ENCODE measurements at places on chromosomes 2 and 18. TPM values are rescaled to one million over a fixed set of nuclear protein-coding genes. Genes with fewer than 3 reads are reported as not detected.

The IL36A gene
- polyA plus RNA-seq = not detected

The OSBPL6 gene
- polyA plus RNA-seq = 7.0 TPM

The TMEM87B gene
- polyA plus RNA-seq = 11.6 TPM

The FAM210A gene
- 29.5 TPM for polyA plus RNA-seq

The VAMP5 gene
- polyA plus RNA-seq = 38.4 TPM

The TEX44 gene
- not detected for polyA plus RNA-seq

GRCh38 chr2:133720429-133720828 lies 152.2 kb upstream of the NCKAP5 start:
- H3K4me1 ChIP-seq = no peaks in the 10 kb centered on the region
- H3K27me3 ChIP-seq = no peaks in the 10 kb centered on the region
- no peaks in the 10 kb centered on the region for H3K36me3 ChIP-seq
- H3K4me3 ChIP-seq = no peak overlapping the region

- no peaks in the 10 kb centered on the region for H3K36me3 ChIP-seq
- H3K27ac ChIP-seq = no peak overlapping the region
- H3K4me1 ChIP-seq = no peaks in the 10 kb centered on the region
- peaks cover 2% of the 10 kb centered on the region for H3K27me3 ChIP-seq
- DNase-seq = no peak
Measured at GRCh38 chr2:134564549-134564948, 154.3 kb downstream of the TMEM163 start.

GRCh38 chr2:198852248-198852647 lies 605.5 kb downstream of the SATB2 start:
- H3K36me3 ChIP-seq = no peaks in the 10 kb centered on the region

DNA sequence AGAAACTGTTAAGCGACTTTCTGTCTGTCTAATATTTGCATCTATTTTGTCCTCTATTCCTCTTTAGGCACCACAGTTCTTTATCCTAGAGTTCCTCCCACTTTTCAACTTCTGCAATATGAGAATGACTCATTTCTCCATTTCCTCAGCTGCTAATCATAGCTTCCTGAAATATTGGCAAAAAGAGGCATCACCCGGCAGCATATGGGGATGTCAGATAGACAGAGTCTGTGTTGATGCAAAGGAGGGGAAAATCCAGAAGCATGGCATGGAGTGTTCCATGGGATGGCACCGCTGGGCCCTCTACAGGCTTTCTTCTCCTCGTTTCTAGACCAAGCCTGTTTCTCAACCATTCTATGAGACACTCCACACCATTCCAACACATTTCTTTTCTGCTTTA lies 93.4 kb downstream of the DOCK10 start:
- no peak overlapping the region for H3K27ac ChIP-seq
- peak; percentile 68 for DNase-seq
- H3K27me3 ChIP-seq = no peaks in the 10 kb centered on the region
- peaks cover 4% of the 10 kb centered on the region for H3K4me1 ChIP-seq
- H3K4me3 ChIP-seq = no peak overlapping the region

DNA sequence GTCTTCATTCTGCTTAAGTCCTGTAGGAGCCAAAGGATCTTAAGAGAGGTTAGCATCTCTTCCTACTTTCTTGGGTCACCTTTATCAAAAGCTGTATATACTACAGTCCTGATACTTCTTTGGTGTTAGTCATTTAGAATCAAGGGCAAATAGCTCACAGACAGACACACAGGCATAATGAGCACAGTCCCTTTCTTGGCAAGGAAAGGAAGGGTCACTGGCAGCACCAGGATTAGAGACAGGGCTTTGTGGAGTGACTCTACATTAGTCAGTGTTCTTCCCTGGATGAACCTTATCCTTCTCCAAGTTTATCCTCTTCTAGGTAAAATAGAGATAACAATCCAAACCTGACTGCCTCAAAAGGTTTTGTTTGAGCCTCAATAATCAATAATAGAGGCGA lies 40.0 kb upstream of the NCKAP5 start:
- DNase-seq = no peak
- H3K36me3 ChIP-seq = no peaks in the 10 kb centered on the region
- no peaks in the 10 kb centered on the region for H3K27me3 ChIP-seq
- no peak overlapping the region for H3K4me3 ChIP-seq

- H3K4me1 ChIP-seq = no peaks in the 10 kb centered on the region
- no peak overlapping the region for H3K27ac ChIP-seq
- no peaks in the 10 kb centered on the region for H3K36me3 ChIP-seq
- no peaks in the 10 kb centered on the region for H3K27me3 ChIP-seq
- DNase-seq = no peak
Measured at GRCh38 chr18:9095297-9096006, 7.0 kb upstream of the NDUFV2 start.

GRCh38 chr2:68662466-68662865 lies 19.1 kb downstream of the PROKR1 start:
- no peak overlapping the region for H3K27ac ChIP-seq
- H3K4me3 ChIP-seq = no peak overlapping the region
- no peaks in the 10 kb centered on the region for H3K27me3 ChIP-seq
- no peak for DNase-seq
- H3K36me3 ChIP-seq = no peaks in the 10 kb centered on the region

DNA sequence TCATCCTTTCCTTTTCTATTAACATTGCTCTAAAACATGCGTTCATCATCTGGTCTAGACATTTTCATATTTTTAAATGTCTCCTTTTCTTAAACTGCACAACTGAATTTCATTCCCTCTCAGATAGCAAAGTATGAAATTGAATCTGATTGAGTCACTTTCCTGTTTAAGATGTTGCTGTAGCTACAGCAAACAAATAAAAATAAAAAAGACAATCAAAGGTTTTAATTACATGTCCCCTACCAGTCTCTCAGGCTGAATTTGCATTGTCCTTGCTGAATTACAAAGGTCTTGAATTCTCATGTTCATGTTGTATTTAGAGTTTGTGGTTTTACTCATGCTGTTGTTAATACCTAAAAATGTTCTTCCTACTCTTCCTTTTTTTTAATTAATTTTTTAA lies 537.9 kb upstream of the LRATD1 start:
- H3K27ac ChIP-seq = no peak overlapping the region
- DNase-seq = no peak
- no peaks in the 10 kb centered on the region for H3K4me1 ChIP-seq
- no peak overlapping the region for H3K4me3 ChIP-seq

DNA sequence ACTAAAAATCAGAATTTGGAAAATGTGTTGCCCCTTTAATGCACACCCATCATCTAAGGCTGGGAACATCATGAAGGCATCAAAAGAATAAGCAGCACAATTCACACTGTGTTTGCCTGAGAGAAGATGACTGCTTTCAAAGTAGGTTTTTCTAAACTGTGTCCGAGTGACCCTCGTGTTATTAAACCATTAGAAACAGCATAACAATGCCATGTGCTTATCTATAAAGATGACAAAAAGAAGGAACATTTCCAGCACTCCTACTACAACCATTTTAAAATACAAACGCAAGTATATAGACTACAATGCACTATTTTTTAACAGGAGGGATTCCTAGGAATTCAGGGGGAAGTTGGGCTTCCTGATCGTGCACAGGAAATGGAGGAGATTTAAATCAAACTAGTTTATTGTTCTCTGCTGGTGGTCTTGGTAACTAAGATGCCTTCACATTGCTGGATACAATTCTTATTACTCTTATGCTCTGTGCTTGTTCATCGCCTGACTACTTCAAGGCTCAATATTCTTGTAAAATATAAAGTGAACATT lies 305.9 kb upstream of the CCDC68 start:
- no peaks in the 10 kb centered on the region for H3K27me3 ChIP-seq
- H3K4me3 ChIP-seq = no peak overlapping the region

GRCh38 chr2:88698498-88699233 lies 7.2 kb downstream of the RPIA start:
- no peaks in the 10 kb centered on the region for H3K27me3 ChIP-seq
- DNase-seq = no peak
- no peak overlapping the region for H3K4me3 ChIP-seq
- no peak overlapping the region for H3K27ac ChIP-seq
- peaks cover 20% of the 10 kb centered on the region for H3K36me3 ChIP-seq
- peaks cover under 1% of the 10 kb centered on the region for H3K4me1 ChIP-seq

DNA sequence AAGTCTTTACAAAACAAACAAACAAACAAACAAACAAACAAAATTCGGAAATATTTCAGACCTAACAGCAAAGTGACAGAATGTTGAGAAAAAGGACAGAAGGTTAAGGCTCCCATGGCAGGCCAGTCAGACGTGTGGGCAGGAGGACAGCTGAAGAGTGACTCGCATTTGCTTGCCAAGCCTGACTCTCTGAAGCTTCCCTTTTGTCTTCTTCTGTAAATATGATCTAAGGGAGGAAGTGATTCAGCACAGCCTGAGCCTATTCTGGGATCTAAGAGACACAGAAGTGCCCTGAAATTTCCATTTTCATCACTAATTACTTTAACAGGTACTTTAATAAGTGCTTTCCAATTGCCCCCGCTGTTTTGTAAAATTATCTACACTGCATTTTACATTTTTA lies 134.0 kb upstream of the LYPD1 start:
- no peak overlapping the region for H3K27ac ChIP-seq
- H3K36me3 ChIP-seq = no peaks in the 10 kb centered on the region
- no peak overlapping the region for H3K4me3 ChIP-seq

DNA sequence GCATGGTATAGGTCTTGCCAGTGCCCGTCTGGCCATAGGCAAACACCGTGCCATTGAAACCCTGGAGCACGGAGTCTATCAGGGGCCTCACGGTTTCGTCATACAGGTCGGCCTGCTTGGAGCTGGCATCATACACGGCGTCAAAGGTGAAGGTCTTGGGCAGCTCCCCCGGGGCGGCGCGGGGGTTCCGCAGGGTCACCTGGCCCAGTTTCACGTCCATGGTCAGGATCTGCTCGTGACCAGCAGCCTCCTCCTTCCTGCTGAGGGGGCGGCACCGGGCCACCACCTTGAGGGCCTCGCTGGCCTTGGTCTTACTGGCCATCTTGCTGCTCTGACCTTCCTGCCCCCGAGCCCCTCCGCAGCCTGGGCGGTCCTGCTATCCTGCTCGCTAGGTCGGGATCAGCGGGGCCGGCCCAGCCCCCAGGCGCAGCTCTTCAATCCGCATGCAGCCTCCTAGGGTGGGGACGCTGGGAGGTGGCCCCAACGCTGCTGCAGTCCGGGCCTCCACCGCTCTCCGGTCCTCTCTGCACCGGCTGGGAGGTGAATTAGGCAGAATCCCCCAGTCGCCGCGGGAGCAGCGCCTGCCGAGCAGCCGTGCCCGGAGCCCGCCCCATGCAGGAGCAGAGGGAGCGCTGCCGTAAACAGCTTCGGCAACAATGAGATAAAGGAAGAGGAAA lies 563 bp downstream of the KIF3C start:
- no peaks in the 10 kb centered on the region for H3K36me3 ChIP-seq
- peak overlapping the region; percentile 59 for H3K4me3 ChIP-seq
- H3K4me1 ChIP-seq = peaks cover 19% of the 10 kb centered on the region
- no peak for DNase-seq

DNA sequence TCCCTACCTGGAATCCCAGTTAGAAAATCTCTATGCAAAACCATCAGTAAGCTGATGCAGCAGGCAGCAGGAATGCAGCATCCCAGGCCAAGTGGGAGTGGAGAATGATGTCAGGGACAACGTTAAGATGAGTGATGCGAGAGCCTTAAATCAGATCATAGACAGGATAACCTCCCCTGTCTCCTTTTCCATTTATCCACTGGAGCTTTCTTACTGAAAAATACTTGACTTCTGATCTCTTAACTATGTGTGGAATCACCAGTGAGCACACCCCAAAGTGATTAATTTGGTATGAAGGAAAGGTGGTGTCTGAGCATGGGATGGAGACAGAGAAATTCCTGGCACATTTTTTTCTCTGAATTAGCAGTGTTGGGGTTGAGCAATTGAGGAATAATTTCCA lies 98.0 kb downstream of the RND3 start:
- H3K36me3 ChIP-seq = no peaks in the 10 kb centered on the region
- no peak overlapping the region for H3K27ac ChIP-seq
- DNase-seq = no peak
- H3K27me3 ChIP-seq = no peaks in the 10 kb centered on the region
- no peaks in the 10 kb centered on the region for H3K4me1 ChIP-seq

GRCh38 chr2:32688541-32688940 lies 60.7 kb downstream of the TTC27 start:
- no peaks in the 10 kb centered on the region for H3K4me1 ChIP-seq
- H3K36me3 ChIP-seq = peaks cover 3% of the 10 kb centered on the region
- no peak overlapping the region for H3K27ac ChIP-seq
- no peak for DNase-seq
- no peaks in the 10 kb centered on the region for H3K27me3 ChIP-seq

- H3K4me1 ChIP-seq = peaks cover 10% of the 10 kb centered on the region
- H3K36me3 ChIP-seq = no peaks in the 10 kb centered on the region
- no peak overlapping the region for H3K4me3 ChIP-seq
- peak; percentile 94 for DNase-seq
- H3K27me3 ChIP-seq = no peaks in the 10 kb centered on the region
Measured at GRCh38 chr2:62489162-62489561, 16.8 kb downstream of the TMEM17 start.

GRCh38 chr2:159855143-159855542 lies 57.1 kb upstream of the CD302 start:
- no peak overlapping the region for H3K4me3 ChIP-seq
- no peak overlapping the region for H3K27ac ChIP-seq
